Activated T-cell treated with anti-CD3 and anti-CD28 coated beads, Interleukin-2, amount 50 U/mL, for 1 hour (primary cell): ENCODE measurements at places on chromosomes 2 and 18.

GRCh38 chr2:30994227-30995056 lies 143.8 kb downstream of the GALNT14 start:
- no peak for DNase-seq

- no peak for DNase-seq
Measured at GRCh38 chr18:4836141-4836540, 360.9 kb downstream of the AKAIN1 start.

DNA sequence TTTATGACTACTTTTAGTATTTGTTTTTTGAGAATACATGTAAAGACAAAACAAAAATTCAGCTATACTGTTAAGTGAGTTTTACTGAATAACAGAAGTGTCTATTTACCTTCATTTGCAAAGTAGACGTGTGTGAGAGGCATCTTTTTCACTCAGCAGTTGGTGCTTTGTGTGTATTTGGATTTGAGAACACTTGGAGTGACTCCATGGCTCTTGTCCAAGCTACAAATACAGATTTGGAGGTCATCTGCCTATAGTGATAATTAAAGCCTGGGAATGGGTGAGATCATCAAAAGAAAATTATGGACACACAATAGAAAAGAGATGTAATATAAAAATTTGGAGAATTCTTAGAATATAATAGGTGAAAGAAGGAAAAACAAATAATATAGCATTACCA lies 6.2 kb downstream of the NAB1 start:
- DNase-seq, result no peak

DNA sequence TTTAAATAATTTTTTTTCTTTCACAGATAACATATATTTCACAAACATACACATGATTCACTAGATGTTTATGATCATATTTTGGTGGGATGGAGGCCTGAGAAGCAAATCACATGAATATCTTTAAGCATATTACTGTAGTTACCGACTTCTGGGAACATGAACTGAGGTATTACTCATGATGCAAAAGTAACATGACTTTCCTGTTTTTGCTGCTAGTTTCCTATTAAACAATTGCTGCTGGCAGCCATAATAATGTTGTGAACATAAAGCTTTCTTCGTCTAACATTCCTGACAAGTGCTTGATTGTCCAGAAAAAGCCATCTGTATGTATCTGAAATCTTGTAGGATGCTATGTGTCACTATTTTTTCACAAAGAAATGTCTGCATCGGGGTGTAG lies 145.4 kb downstream of the MTX2 start:
- no peak for DNase-seq

- DNase-seq, result no peak
Measured at GRCh38 chr2:33573657-33574056, 25.4 kb downstream of the FAM98A start.

DNA sequence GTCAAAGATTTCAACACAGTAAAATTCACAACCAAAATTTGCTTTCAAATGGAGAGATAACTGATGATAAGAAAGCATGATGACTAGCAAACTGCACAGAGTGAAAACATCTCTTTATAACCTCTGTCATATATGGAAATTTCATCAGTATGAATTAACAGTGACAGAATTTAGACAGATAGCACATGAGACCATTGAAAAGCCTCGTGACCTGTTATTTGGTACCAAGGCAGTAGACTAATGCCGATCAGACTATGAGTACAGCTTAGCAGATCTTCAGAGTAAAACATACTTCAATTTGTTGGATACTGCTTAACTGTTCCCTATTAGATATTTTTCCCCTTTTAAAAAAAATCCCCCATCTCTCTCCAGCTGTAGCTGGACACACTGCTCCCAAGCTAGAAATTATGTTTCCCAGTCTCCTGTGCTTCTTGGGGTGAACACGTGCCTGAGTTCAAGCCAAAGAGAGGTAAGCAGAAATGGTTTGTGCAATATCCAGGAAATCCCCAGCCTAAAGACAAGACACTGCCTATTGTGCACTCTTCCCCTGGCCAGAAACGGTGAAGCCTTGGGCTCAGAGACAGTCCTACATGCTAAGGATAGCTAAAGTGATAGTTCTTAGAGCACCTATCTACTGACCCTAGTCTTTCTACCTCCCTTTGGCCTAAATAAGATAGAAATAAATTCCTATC lies 256.1 kb downstream of the NCKAP5 start:
- no peak for DNase-seq

DNA sequence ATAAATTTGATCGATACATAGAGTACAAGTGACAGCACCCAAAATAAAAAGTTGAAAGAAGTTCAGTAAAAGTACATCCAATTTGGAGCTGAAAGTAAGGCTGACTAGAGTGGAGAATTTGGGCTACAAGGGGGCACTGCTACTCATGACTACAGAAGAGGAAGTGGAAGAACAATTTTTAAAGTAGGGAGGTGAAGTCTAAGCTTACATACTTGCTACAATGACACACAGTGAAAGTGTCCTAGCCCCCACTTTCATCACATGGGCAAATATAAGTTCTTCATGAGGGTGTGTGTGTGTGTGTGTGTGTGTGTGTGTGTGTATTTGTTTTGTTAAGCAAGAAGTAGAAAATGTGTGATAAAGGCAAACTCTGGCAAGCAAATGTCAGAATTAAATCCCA lies 45.7 kb downstream of the MAP3K2 start:
- no peak for DNase-seq

- no peak for DNase-seq
Measured at GRCh38 chr2:8408560-8409460, 273.0 kb upstream of the ID2 start.
